Psoas muscle (tissue), 8 donors: ENCODE measurements at places on chromosomes 3 and 15. TPM values are rescaled to one million over a fixed set of nuclear protein-coding genes. Genes with fewer than 3 reads are reported as not detected.

- DNase-seq, result no peak
These were observed 245.1 kb downstream of the XXYLT1 start for GRCh38 chr3:195025884-195026200.

GRCh38 chr3:11465744-11466616 lies 177.7 kb downstream of the VGLL4 start:
- DNase-seq, result no peak

DNA sequence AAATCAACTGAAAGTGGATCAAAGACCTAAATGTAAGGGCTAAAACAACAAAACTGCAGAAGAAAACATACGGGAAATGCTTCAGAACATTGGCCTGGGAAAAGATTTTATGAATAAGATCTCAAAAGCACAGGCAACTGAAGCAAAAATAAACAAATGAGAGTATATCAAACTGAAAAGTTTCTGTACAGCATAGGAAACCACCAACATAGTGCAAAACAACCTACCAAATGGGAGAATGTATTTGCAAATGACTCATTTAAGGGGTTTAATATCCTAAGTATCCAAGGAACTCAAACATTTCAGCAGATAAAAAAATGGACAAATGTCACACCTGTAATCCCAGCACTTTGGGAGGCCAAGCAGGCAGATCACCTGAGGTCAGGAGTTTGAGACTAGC lies 489.1 kb downstream of the ROBO1 start:
- no peak for DNase-seq

DNA sequence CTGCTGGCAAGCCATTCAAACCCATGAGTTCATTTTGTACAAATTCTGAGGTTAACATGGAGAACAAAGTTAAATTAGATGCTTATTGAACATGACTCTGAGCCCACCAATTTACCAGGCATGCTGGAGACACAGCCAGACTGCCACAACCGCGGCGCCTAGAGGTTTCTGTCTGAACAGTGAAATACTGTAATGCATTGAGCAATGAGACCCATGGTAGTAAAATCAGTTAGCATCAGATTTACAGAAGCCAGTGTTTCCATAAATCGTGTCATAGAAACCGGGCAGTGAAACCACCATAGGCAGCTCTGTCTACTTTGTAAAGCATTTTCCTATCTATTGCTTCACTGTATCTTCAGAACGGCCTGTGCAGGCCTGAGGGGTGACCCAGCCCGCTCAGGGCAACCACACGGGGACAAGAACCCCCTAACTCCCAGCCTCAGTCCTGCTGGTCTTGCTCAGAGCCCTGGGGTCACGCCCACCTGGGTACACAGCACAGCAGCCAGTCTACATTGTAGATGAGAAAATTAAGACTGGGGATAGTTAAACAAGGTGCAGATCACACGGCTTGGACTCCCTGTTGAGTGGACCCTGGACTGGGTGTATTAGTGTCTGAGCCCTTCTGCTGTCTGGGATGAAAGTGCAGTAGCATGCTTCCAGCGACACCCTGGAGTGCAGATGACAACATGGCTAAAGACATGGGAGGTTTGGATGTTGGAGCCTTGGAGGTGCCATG lies 44.2 kb downstream of the MGLL start:
- DNase-seq, result no peak

GRCh38 chr3:171485338-171485737 lies 25.1 kb upstream of the TNIK start:
- no peak for DNase-seq

- DNase-seq, result peak; percentile 74
These were observed 376 bp downstream of the KPNA4 start for GRCh38 chr3:160564949-160565441.

DNA sequence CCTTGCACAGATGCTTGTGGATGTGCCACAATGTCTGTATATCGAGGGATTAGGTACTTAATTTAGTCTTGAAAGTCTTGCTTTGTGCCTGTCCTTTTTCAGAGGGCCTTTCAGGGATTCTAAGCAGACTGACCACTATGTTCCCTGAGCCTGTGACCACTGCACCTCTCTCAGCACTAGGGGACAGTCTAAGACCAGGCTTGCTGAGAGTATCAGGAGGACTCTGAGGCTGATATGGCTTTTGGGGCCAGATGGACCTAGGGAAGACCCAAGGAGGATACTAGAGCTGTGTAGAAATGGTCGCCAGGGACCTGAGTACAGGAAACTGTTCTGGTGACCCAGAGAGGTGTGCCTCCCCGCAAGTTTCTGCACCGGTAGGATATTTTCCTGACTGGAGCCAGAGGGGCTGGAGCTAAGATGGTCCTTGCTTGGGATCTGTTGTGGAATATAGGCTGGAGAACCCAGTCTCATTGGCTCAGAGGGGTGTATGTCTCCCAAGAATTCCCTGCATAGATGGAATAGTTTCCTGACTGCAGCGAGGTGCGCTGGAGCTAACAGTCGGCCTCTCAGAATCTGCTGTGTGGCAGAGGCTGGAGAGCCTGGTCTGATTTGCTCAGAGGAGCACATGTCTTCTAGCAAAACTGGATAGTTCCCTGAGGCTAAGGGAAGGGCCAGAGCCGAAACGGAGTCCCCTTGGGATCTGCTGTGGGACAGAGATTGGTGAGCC lies 213.2 kb upstream of the DCBLD2 start:
- DNase-seq, result no peak

The FSD2 gene
- 65.3 TPM for total RNA-seq

- DNase-seq, result no peak
These were observed 30.3 kb upstream of the PSMD6 start for GRCh38 chr3:64053581-64053980.

- DNase-seq, result no peak
These were observed 308.0 kb upstream of the THRB start for GRCh38 chr3:24802614-24803013.

The SLC12A1 gene
- not detected for total RNA-seq

DNA sequence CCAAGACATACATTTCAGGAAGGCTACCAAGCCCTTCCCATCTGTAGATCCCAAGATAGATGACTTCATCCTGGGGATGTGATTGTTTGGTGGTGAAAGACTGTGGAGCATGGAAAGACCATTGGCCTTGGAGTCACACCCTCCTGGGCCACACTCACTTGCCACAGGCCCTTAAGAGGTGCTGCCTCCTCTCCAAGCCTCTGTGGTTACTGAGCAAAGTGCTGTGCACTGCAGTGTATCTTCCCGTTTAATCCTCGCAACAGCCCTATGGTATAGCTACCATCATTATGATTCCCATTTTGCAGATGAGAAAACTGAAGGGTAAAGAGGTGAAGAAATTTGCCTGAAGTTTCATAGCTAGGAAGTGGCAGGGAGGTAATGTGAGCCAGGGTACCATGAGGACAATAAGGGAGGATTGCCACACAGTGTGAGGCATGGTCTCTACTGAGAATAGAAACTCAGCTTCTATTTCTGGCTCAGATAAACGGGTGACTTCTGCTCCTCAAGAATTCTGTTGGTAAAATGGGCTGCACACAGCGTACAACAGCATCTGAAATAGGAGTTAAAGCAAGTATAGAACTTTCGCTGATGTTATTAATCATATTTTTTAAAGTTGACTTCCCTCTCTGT lies 23.9 kb upstream of the RHO start:
- no peak for DNase-seq

GRCh38 chr15:57330619-57331340 lies 45.5 kb upstream of the CGNL1 start:
- no peak for DNase-seq

GRCh38 chr3:36446276-36446675 lies 66.0 kb downstream of the STAC start:
- no peak for DNase-seq

DNA sequence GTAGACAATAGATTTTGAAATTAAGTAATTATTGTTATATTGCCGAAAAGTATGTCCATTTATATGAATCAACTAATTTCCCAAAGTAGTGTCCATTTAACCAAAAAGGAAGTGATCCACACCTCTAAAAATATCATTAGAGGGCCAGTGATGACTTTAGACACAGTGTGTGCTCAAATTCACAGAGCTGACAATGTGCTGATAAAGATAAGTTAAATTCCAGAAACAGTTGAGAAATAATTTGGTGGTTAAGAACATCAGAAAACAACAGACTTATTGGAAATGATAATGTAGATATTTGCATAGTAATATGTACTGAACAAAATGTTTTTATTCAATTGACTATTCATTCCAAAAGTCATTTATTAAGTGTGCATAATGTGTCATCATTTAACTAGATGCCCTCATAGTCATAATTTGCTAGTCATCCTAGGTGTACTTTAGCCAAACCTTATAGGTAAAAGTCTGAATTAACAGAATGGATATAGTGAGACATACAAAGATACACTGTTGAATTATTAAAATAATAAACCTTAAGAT lies 230.2 kb upstream of the ADAMTS9 start:
- no peak for DNase-seq

The FYCO1 gene
- total RNA-seq, result 113 TPM

- no peak for DNase-seq
These were observed 108.3 kb downstream of the SLC49A4 start for GRCh38 chr3:122903171-122903570.

GRCh38 chr3:32583708-32584107 lies 13.1 kb upstream of the DYNC1LI1 start:
- no peak for DNase-seq

DNA sequence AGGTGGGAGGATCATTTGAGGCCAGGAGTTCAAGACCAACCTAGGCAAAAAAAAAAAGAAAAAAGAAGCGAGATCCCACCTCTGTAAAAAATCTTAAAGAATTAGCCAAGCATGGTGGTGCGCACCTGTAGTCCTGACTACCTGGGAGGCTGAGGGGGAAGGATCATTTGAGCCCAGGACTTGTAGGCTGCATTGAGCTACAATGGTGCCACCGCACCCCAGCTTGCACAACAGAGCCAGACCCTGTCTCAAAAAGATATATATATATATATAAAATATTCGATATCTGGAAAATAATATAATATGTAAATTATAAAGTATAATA lies 1.1 kb upstream of the IMP3 start:
- no peak for DNase-seq

DNA sequence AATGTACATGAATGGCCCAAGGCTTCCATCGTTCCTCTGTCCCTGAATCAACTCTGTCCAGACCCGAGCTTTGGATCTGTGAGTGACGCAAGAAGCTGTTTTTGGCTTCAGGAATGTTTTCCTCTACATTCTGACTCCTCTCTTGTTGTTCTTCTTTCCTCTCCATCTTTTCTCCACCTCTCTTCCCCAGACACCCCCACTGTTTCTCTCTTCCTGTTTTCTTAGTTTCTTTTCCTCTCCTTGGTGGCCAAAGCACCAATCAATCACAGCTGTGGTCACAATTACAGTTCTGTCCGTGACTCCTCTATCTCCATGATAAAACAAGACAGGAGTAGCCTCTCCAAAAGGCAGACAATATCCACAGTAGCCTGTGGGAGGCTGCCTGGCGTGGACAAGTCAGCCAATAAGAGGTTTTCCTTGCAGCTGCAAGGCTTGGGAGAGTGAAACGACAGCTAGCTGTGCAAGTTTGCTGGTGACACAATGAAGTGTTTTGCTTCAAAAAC lies 4.9 kb upstream of the TMEM212 start:
- peak; percentile 77 for DNase-seq

The MESP2 gene
- 0.38 TPM for total RNA-seq

GRCh38 chr15:54091651-54092050 lies 113.4 kb downstream of the UNC13C start:
- no peak for DNase-seq

DNA sequence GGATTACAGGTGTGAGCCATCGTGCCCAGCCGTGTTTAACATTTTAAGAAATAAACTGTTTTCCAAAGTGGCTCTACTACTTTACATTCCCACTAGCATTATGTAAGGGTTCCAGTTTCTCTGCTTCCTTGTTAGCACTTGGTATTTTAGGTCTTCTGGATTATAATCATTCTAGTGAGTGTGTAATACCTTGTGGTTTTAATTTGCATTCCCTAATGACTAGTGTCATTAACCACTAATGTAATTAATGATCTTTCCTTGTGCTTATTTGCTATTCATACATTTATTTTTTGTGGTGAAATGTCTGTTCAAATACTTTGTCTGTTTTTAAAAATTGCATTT lies 30.7 kb downstream of the ARIH2 start:
- DNase-seq, result no peak
